ENCODE measurements at places on chromosomes 5 and 9. TPM values are rescaled to one million over a fixed set of nuclear protein-coding genes. Genes with fewer than 3 reads are reported as not detected.
A peak's percentile ranks its signal among the peaks of the same experiment; 100 is the strongest.

The ABO gene
- not detected for polyA plus RNA-seq

The MAMDC2 gene
- not detected for polyA plus RNA-seq

DNA sequence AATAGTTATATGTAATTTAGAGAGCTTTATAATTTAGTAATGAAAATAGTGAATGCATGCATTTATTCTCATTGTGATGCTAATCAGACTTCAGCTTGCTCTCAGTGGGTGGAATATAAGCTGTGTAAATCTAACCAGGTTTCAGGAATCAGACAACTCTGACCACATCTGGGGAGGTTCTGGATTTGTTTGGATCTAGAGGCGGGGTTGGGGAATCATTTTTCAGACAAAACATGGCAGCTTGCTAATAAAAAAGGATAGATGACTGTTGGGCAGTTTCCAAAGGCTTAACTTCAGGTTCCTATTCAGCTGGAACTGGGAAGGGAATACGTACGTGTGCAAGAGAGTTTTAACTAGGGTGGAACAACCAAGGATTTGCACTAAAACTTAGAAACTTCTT lies 43.2 kb upstream of the MAMDC2 start:
- no peak for DNase-seq

DNA sequence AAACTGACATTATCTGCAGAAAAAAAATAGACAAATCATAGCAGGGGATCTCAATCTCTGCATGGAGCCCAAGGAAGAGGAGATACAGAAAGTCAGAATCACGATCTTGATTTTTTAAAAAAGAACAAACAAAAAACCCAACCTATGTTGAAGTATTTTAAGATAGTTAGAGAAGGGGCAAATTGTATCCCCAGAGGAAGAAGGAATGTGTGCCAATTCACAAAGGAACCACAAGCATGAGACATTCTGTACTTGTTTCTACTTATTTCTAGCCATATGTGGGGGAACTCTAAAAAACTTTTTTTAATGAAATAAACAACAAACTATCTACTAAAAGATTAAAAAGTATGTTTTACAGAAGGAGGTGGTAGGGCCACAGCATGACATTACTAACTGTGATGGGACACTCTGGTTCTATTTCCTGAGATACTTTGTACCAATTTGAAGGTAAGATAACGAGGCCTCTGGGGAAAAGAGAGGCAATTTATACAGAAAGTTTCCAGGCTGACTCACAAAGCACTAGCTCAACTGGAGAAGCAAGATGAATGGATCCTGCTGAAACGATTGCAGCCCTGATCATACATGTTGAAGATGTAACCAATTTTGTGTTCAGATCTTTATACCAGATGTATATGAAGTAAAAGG lies 22.5 kb downstream of the RANBP3L start:
- no peak for DNase-seq

DNA sequence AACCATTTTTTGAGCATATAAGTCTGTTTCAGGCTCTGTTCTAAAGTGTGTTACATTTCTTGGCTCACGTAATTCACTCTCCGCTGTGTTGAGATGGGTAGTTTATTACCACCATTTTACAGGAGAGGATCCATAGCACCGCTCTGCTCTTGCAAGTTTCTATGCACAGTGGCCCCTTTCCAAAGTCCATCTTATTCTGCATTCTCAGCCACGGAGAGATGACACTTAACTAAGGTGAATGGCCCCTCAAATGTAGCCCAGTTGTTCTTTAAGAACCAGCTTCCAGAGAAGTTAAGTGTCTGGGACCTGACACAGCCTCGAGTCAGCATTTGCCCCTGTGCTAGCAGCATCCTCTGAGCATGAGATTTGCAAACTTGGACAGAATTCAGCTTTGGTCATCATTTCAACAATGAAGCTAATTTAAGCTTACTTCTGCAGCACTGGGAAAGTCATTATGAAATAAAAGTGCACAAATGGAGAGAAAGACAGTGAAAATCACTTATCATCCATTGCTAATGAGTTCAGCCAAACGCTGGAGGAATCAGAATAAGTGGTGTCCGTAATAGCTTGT lies 61.9 kb downstream of the FAM78A start:
- DNase-seq, result no peak

- DNase-seq, result no peak
Observed at GRCh38 chr9:91580136-91580535, 156.5 kb upstream of the NFIL3 start.

DNA sequence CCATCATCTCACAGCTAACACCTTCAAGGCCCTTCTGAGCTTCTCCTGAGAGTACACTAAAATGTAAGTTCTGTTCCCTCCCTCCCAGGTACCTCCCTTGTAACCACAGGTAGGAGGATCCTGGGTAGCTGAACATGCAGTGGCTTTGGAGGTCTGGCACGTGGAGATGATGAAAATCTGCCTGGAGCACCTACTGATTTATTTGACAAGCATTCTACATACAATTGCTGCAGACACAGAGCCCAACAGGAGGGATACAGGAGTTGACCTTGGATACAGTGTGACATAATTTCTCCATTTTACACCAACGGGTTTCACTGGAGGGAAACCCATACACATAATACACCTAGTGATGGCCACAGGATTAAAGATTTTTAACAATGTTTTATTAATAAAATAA lies 478.7 kb downstream of the SEMA5A start:
- DNase-seq, result no peak

GRCh38 chr5:36526537-36526936 lies 79.9 kb upstream of the SLC1A3 start:
- DNase-seq, result no peak

- peak; percentile 44 for DNase-seq
Observed at GRCh38 chr9:25678147-25678666, at the start of gene TUSC1. TSS of gene TUSC1 (minus strand) at chr9:25678444. CDS start at chr9:25678312, 132 bp downstream.
